ENCODE measurements at places on chromosomes 3 and 15. TPM values are rescaled to one million over a fixed set of nuclear protein-coding genes. Genes with fewer than 3 reads are reported as not detected.
A peak's percentile ranks its signal among the peaks of the same experiment; 100 is the strongest.

The MGLL gene
- 85.6 TPM for total RNA-seq

DNA sequence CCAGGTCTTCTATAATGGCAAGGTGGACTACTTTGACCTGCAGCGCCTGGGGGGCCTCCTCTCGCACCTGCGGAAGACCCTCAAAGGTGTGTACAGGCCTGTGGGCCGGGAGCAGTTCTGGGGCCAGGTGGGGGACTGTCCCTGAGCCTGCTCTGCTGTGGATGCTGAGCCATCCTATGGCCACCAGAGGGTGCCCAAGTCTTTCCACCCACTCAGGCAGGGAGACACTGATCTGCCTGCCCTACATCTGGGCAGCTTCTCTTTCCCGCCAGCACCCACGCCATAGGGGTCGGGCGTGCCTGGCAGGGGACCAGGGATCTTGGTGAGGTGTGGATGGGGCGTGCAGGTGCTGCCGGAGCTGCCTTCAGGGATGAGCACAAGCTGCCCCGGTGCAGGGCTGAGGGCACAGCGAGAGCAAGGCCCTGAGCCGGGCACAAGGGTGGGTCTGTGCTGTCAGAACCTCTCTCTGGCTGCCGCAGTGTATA, 14.1 kb downstream of the RNF123 start:
- DNase-seq, result peak; percentile 83

The PLA2G4F gene
- total RNA-seq, result 3.4 TPM

The EOGT gene
- total RNA-seq, result 23.9 TPM

The UTS2B gene
- total RNA-seq, result 0.22 TPM

GRCh38 chr3:141680620-141681389, 57.3 kb upstream of the RNF7 start:
- DNase-seq, result no peak

DNA sequence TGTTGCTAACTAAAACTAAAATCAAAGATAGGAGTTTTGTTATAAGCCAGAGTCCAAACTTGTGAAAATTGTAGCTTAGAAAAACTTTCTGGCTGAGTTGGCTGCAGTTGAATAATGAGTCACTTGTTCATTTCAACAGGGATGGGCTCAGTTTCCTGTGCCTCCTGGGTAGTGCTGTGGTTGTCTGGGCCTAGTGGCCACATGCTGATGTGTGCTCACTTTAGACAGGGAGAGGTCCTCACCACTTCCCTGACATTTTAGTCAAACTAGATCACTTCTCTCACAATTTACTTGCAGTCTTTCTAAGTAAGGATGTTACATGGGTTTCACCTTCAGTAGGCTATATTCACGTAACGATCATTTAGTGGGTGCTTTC, 6.3 kb upstream of the UBE2Q2 start:
- DNase-seq, result peak; percentile 30

- DNase-seq, result no peak
Observed at GRCh38 chr3:111979434-111980038, 710 bp downstream of the ABHD10 start.

- no peak for DNase-seq
Observed at GRCh38 chr3:52259035-52259434, 13.5 kb downstream of the PPM1M start.
